ENCODE measurements at places on chromosomes 7 and 10. TPM values are rescaled to one million over a fixed set of nuclear protein-coding genes. Genes with fewer than 3 reads are reported as not detected.
A peak's percentile ranks its signal among the peaks of the same experiment; 100 is the strongest.

DNA sequence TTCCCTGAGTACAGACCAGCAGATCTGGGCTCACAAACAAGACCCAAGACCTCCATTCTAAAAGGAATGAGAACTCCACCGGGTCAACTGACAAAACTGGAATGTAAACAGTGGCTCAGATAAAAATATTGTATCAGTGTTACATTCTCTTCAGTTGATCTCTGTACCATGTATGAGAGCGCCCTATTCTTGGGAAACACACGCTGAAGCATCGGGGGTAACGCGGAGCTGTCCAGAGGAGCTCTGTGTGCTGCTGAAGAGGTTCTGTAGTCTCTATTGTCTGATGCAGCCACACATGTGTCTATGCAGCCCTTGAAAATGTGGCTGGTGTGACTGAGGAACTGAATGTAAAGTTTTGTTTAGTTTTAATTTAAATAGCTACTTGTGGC lies 39.7 kb downstream of the HIPK2 start:
- no peak for DNase-seq

DNA sequence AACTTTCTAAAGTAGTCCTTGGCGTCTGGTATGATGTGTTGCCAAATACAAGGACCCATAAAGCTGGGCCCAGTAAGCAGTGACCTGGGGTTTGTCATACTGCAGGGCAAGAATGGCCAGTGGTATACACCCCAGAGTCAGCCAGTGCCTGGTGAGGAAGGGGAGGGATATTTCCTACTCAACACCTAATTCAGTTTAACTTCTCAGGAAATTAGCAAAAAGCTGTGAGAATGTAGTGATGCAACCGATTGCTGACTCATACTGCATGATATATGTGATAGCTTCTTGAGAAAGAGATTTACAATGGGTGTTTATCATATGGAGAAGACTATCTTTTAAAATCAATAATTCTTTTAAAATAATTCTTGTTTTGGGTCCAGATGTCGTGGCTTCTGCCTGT lies 889.3 kb upstream of the CELF2 start:
- DNase-seq, result no peak

DNA sequence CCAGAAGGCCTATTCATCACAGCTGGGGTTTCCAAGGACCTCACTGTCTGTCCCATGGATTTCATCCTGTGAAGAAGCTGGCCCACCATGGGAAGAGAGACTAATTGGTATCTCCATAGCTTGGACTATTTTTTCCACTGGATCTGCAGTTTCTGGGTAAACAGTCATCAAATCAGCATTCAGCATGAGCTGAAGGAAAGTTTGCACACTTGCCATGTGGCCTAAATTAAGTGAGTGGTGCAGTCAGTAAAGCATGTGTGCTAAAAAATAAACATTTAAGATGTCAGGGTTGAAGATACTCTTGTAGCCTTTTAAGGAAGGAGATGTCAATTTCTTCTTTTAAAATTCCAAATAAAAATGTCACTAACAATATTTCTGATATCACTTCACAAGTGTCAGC lies 381.1 kb upstream of the ZMIZ1 start:
- no peak for DNase-seq

DNA sequence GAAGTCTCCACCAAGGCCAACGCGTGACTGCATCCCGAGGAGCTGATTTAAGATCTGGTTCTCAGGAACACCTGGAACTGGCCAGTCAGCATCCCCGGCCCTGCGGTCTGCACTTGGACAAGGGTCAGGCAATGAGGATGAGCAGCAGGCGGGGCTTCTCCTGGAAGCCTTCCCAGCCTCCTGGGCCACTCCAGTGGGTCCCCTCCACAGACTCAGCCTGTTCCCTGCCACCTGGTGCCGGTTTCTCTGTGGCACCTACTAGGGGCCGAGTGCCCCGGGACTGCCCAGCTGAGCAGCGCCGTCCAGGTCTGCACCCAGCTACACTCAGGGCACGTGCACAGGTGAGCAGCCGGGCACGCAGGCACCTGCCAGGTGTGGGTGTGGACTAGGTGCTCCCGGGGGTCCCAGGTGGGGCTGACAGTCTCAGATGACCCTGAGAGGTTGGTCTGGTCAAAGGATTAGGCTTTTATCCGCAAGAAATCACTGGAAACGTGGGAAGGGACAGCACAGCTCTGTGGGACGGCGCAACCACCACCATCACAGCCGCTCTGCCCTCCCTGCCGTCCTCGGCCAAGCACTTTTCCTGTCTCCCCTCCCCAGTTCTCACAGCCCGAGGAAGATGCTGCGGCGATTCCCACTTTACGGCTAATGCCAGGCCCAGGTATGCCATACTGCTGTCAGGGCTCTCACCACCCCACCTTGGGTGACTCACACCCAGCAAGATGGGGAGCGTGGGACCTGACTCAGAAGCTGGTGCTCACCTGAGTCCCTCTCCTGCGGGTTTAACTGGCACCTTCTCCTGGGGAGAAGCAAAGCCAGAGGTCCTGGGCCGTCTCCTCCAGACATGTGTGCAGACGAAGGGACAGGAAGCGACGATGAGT lies 166.0 kb downstream of the RNF216 start:
- no peak for DNase-seq

DNA sequence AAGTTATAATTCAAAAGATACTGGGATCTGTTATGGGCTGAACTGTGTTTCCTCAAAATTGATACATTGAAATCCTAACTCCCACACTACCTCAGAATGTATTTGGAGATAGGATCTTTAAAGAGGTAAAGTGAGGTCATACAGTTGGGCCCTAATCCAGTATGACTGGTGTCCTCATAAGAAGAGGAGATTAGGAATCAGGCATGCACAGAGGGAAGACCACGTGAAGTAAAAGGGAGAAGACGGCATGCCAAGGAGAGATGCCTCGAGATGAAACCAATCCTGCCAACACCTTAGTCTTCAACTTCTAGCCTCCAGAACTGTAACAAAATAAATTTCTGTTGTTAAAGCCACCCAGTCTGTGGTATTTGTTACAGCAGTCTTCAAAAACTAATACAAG lies 5.9 kb upstream of the CFAP69 start:
- DNase-seq, result no peak

DNA sequence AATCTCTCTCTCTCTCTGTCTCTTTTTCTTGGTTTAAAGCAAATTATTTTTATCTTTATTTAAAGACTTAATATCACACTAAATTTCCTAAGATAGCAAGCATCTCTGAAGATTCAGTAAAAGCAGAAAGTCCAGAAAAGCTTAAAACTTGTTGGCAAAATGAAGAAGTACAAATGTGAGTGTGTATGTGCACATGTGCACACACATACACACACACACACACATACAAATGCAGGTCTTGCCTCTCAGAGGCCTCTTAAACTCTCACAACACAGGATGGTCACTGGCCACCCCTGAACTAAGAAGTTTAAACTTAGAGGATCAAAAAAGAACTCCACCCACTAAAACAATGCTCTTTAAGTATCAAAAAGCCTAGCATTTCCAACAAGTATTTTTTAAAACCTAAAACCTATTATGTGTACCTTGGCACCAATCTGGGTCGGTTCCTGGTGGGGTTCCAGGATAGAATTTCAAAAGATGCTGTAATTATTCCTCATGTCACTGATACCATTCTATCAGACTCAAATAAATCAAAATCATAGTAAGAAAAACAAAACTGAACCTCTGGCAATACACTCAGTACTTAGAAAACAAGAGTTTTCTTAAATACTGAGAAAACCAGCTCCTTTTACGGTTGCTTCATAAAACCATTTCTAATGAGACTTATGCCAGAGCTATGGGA lies 55.0 kb downstream of the SORBS1 start:
- DNase-seq, result no peak

GRCh38 chr7:74294191-74294998 lies 5.2 kb downstream of the CLIP2 start:
- no peak for DNase-seq

GRCh38 chr7:999149-999879 lies 16.3 kb downstream of the CYP2W1 start:
- DNase-seq, result no peak

- peak; percentile 84 for DNase-seq
Measured at GRCh38 chr7:6435486-6436384, 12.0 kb downstream of the DAGLB start.

DNA sequence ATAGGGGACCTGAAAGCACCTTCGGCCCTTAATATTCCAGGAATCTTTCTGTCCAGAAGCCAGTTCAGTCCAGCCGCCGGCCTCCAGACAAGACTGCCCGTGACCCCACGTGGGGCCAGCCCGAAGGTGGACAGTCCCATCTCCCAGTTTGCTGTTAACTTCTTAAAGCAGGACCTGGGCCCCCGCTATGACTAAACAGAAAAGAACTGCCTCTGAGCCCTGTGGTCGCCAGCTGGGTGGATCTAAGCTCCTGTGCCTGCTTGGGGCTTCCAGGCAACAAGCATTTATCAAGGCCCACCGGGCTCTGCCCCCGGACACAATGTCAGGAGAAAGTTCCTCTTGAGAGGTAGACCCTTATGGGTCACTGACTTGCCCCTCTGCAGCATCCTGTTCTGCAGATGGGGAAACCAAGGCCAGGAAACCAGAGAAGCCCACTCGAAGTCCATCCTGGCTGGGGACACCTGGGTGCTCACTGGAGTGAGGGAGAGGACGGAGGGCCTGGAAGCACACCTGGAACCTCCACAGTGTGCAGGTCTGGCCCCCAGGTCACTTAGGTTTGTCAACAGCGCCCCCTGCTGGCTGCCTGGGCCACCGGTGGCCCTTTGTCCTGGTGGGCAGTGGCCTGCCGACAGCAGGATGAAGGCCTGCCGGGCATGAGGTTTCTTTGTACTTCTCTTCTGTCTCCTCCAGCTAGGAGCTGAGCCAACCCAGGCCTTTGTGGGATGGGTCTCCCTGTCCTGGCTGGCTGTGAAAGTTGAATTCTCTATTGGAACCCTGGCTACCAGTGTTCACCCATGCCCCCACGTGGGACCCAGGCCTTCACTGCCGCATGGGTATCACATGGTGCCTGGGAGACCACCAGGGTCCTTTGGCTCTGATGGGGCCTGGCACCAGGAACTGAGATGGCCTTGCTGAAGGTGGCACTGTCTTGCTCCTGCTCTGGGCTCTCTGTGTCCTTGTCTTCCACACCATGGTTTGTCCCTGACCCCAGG lies 128.0 kb downstream of the ZMIZ1 start:
- peak; percentile 82 for DNase-seq

DNA sequence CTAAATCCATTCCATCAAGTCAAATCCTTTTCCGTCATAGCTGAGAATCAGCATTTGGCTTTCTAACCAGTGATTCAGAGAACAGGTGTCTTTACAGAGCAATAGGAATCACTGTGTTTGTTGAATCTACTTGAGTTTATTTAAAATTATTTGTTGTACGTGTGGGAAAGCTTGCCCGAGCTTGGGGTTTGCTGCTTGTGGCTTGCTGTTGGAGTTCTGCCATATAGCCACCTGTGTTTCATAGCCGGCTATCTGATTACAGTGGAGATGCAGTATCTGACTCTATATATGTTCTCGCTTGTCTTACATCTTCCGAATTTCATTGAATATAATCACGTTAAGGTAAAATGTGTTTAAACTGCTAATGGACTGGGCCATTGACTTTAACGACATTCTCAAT lies 274.3 kb upstream of the MKI67 start:
- DNase-seq, result no peak

DNA sequence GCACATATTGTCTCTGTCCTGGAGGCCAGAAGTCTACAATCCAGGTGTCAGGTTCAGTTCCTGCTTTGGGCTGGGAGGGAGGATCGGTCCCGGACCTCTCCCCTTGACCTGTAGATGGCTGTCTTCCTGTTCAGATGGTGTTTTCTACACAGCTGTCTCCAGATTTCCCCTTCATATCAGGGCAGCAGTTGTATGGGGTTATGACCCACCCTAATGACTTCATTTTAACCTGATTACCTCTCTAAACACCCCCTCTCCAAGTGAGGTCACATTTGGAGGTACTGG lies 38.7 kb downstream of the ZNF467 start:
- no peak for DNase-seq

DNA sequence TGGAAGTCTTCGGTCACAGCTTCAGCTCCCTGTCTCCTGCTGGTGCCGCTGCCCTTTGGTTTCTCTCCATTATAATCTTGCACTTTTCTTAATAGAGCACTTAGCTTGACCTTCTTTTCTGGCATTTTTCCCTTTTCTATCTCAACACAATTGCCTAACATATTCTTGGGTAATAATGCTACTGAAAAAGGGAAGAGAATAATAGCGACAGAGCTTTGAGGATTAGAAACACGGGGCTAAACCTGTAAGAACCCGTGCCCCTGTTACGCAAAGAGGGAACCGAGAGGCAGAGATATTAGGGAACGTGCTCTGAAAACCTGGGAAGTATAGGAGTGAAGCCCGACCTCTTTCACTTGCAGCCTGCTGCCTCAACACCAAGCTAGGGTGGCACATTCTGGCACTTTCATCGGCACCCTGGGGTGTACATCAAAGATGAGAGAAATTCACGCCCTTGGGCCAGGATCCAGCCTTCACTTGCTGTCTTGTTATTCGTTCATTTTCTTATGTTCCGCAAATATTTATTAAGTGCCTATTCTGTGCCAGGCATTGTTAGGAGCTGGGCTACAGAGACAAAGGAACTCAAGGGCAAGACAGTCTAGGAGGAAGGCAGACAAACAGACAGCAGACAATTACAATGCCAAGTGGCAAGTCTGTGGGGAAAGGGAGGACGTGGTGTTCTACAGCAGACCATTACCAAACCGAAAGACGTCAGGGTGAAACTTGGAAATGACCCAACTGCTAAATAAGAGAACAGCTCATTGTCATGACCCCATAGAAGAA lies 33.0 kb upstream of the GALNTL5 start:
- no peak for DNase-seq

Gene PAXIP1
- 410 TPM for total RNA-seq

Gene MICALL2
- 67.6 TPM for total RNA-seq

Gene RBM17
- 45.0 TPM for total RNA-seq

Gene PDLIM1
- 213 TPM for total RNA-seq

Gene ABCC2
- 0.75 TPM for total RNA-seq

Gene EMX2
- not detected for total RNA-seq

Gene GBX1
- not detected for total RNA-seq
